HS-27A (cell line): ENCODE measurements at places on chromosomes 12 and 14.

DNA sequence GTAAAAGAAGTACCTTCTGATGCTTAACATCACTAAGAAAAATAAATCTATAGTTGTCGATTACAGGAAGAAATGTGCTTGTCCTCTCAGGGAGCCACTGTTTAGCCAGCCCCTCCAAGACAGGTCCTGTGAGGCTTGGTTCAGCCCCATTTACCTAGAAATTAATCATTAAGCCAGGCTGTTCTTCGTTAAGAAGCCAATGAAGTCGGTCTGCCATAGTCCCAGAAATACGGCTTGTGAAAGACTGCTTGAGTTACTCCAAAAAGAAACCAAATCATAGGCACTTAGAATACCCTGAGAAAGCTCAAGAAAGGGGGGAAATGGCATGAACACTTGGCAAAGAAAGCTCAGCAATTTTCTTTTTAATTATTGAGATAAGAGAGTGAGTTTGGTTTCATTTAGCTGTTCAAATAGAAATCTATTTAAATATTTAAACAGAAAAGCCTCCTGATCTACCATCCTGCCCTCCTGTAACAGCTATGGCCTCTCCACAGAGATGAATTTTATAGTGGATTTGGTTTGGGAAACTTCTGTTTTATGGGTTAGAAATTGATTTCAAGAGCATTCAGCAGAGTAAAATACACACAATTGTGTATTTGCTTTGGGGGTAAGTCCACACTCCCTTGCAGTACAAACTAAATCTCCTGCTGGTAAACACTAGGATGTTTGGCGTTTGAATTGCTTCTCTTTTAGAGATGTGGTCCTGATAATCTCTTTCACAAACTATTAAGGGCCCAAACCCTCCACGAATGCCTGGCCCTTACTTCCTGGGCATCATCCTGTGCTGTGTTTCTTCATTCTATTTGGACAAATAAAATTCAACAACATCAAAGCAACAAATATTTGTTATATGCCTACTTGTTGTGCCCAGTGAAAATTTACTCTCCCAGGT is 234.4 kb downstream of the SEC23A start:
- no peak for DNase-seq

DNA sequence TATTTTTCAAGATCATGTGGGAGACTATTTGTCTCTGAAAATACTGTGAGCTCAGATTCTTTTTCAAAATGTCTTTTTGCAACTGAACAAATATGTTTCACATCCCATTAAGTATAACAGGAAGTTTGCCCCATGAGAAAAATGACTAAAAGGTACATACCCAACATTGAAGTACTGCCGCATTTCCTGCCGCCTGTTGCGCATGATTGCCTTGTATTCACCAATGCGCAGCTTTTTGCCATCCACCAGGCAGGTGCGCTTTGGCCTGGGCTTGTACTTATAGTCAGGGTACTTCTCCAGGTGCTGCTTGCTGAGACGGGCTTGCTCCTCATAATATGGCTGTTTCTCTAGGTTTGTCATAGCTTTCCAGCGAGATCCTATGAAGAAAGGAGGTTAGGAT is 413.2 kb downstream of the SOX5 start:
- DNase-seq, result no peak

- DNase-seq, result no peak
Measured at GRCh38 chr12:132904718-132905328, 17.4 kb upstream of the CHFR start.

GRCh38 chr14:21820631-21821030 is 147.0 kb upstream of the OR4E1 start:
- DNase-seq, result no peak

GRCh38 chr12:41067941-41068645 is 120.0 kb upstream of the PDZRN4 start:
- DNase-seq, result no peak

GRCh38 chr12:131005161-131006035 is 51.7 kb downstream of the ADGRD1 start:
- DNase-seq, result no peak

DNA sequence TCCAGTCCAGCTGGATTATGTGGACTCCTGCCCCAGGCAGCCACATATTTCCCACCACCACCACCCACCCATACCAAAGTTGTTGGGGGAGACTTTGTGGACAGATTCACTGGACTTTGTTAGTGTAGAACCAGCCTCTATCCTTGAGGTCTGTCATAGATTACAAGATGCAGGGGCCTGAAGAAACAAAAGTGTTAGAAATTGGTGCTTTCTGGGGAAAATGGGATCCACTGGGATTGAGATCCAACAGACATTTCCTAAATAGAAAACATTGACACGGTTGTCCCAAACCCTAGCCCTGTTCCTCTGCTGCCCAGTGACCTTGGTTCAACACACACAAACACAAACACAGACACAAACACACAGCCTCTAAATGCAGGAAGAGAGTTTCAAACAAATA is 36.6 kb upstream of the TBX5 start:
- DNase-seq, result no peak

DNA sequence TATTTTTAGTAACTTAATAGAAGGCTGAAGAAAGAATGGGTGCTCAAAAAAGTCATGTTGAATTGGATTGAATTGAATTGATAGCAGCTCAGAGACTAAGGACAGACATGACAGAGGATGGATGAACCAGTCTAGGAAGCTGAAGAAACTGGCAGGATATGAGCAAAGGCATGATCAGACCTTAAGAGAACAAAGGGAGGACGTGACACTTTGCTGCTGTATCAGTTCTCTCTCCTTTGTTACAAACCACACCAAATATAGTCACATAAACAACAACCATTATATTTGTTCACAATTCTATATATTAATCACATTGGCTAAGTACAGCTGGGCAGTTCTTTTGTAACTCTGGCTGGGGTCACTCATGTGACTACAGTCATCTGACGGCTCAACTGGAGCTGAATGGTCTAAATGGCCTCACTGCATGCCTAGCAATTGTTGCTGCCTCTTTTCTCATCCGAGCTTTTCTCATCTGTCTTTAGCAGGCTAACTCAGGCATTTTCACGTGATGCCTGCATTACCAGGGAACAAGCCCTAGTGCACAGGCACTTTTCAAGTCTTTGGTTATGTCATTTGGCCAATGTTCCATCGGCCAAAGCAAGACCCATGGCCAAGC is 355.0 kb downstream of the ETNK1 start:
- no peak for DNase-seq

GRCh38 chr14:103099081-103099732 is 4.7 kb downstream of the EXOC3L4 start:
- no peak for DNase-seq

DNA sequence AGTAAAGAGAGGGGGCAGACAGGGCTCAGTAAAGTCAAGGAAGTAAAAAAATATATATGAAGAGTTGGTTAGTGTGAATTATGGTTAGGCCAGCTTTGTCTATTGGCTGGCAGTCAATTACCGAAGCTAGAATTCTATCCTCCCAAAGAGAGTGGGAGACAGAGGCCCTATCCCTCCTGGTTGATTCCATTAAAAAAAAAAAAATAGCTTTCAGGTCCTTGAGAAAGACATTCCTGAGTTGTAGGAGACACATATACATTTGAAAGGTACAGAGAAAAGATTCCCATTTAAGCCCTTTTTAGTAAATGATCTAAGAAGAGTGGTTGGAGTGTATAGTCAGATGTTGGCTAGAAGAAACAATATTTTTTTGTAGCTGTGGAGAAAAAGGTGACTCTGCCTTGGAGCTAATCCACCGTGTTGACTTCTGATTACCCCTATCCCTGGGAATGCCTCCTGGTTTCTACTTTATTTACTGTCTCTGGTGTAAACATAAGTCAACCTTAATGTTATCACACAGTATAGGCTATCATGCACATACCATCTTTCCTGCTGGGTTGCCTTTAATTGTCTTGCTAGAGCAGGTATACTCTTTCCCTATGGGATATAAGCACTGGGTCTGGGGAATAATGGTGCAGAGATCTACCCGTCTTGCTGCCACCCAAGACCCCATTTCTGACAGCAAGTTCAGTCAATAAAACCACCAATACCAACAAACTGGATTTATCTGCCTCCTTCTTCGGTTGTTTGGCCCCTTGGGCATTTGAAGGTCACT is 859.9 kb upstream of the ATXN7L3B start:
- no peak for DNase-seq

- DNase-seq, result no peak
Measured at GRCh38 chr12:71503579-71504391, 64.2 kb downstream of the LGR5 start.

GRCh38 chr12:8156845-8157244 is at the start of gene ZNF705A:
Gene ZNF705A (plus strand): TSS chr12:8157015. CDS start chr12:8172626, 15,611 bp downstream.
- DNase-seq, result peak; percentile 70

DNA sequence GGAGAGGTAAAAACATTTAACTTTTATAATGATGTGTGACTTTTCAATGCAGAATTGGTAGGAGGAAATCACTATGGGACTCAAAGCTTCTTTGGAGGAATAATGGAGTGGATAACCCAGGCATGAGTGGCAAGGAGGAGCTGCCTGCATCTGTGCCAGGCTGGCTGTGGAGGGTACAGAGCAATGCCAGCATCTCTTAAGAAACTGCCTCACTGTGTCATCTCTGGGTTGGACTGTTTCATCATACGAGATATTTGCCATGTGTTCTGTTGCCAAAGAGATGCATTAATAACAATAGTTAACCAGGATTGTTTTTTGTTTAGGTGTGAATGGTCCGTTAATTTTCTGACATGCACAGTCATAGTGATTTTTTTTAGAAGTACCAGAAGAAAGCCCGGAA is 183.7 kb upstream of the NTF3 start:
- DNase-seq, result no peak

DNA sequence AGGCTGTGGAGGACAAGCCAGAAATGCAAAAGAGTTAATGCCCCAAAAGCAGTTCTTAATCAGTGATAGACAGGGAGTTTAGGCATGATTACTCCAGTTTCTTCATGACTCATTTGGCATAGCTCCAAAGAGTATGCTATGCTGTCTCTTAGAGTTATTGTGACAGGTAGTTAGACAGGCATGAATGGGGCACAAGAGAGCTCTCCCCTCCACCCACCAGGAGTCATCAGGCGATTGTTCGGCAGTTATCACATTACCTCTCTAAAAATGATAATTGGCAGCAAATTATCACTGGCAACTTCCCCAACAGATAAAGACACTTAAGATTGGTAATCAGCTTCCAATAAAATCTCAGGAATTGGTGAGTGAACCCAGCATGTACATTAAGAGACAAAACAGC is 320.1 kb downstream of the DAD1 start:
- DNase-seq, result no peak

GRCh38 chr14:74204491-74204890 is 34.8 kb upstream of the VSX2 start:
- no peak for DNase-seq

DNA sequence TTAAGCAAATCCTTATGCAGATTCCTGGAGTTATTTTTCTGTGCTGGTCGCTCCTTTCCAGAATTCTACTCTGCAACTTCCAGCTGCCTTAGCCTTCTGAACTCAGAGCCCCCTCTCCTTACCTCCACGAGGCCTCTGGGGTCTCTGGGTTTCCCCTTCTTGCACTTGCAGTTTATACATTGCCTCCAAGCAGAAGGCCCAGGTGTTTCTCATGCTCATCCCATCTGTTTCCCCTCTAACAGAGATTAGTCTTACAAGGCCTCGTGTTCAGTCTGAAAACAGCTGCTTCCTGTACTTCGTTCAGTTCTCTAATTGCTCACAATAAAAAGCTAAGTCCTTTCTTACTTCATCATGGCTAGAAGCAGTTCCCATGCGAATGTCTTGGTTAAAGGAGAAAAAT is 134.4 kb upstream of the FGD4 start:
- no peak for DNase-seq

DNA sequence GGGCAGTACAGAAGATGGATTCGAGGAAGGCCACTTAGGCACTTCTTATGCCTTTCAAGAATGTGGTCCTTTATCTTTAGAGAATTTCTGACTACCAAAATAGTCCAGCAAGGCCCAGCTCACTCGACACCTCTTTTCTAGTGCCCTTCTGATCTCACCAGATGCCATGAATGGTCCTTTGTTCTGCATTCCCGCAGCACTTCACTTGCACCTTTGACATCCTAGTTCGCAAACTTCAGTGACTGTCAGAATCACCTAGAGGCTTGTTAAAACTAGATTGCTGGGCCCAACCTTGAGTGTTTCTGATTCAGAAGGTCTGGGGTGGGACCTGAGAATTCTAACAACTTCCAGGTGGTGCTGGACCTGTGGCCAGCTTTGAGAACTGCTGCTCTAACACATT is 56.7 kb downstream of the PKP2 start:
- no peak for DNase-seq

DNA sequence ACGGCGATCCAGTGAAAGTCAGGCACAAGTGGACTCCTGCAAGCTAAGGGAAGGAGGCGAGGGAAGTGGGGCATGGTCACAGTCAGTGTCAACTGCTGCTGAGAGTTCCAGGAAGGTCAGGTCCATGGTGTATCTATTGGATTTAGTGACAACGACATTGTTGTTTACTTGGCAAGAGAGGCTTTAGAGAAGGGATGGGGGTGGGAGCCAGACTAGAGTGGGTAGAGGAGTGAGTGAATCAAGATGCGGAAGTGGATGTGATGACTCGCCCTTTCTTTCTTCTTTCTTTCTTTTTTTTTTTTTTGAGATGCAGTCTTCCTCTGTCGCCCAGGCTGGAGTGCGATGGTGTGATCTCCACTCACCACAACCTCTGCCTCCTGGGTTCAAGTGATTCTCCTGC is 12.5 kb downstream of the P2RX7 start:
- no peak for DNase-seq

DNA sequence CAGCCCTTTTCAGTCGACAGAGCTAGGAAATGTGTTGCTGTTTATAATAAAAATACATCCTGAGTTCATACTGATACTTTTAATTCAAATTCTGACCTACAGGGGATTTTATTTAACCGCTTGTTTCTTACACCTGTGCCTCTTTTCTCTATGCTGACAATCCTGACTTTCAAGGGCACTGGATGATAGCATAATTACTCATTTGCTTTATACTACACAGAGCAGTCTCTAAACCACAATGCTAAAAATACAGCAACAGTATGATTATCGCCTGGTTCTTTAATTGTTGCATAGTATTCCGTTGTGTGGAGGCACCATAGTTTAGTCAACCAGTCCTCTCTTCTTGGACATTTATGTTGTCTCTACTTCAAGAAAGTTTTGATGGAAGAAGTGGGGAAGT is 372.9 kb downstream of the DPF3 start:
- no peak for DNase-seq

DNA sequence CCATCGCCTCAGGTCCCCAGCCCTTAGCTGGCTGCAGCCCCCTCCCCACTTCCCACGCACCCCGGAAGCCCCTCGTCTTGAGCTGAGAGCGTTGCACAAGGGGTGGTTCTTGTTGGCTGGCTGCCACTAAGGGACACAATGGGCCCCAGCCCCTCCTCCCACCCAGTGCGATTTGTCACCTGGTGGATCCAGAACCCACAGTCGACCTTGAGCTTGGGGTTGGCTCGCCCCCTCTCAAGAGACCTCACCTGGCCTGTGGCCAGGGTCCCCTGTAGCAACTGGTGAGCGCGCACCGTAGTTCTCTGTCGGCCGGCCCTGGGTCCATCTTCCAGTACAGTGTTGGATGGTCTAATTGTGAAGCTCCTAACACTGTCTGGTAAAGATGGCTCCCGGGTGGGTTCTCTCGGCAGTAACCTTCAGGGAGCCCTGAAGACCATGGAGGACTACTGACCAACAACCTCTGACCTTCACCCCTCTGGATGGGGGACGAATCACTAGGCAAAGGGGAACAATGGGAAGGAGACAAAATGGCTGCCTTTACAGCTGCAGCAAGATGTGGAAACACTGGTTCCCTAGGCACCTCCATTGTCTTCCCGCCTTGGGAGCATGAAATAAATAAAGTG is 6.6 kb downstream of the PHB2 start:
- DNase-seq, result no peak

- DNase-seq, result no peak
Measured at GRCh38 chr12:51524386-51524901, 66.6 kb upstream of the SCN8A start.

GRCh38 chr14:49634547-49635334 is at the start of gene DNAAF2:
Gene DNAAF2 (minus strand): TSS chr14:49635244. CDS start chr14:49635149, 95 bp downstream.
- DNase-seq, result peak; percentile 64

GRCh38 chr14:65410640-65411039 is 1.9 kb upstream of the FUT8 start:
- DNase-seq, result no peak
